ENCODE measurements at places on chromosomes 1 and 21.
A peak's percentile ranks its signal among the peaks of the same experiment; 100 is the strongest.

DNA sequence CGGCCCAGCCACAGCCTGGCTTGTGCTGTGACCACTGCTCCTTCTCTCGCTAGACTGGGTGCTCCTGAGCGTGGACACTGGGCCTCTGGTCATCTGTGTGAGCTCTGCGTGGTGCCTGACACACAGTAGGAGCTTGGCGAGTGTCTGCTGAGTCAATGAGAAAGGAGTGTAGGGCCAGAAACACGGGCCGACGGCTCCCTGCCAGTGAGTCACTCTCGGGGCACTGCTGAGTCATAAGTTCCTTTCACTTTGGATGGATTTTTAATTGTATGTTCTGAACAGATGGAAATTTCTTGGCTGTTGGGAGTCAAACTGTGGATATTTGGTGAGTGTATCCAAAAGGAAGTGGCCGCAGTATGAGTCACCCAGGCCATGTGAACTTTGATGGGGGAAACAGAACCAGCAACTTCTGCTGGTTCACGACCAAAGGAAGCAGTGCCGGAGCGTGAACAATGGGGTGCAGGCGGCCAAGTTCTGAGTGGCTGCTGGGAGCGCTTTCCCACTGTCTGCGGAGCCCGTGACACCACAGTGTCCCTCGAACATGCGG is 41.0 kb upstream of the COL18A1 start:
- peak; percentile 97 for DNase-seq

DNA sequence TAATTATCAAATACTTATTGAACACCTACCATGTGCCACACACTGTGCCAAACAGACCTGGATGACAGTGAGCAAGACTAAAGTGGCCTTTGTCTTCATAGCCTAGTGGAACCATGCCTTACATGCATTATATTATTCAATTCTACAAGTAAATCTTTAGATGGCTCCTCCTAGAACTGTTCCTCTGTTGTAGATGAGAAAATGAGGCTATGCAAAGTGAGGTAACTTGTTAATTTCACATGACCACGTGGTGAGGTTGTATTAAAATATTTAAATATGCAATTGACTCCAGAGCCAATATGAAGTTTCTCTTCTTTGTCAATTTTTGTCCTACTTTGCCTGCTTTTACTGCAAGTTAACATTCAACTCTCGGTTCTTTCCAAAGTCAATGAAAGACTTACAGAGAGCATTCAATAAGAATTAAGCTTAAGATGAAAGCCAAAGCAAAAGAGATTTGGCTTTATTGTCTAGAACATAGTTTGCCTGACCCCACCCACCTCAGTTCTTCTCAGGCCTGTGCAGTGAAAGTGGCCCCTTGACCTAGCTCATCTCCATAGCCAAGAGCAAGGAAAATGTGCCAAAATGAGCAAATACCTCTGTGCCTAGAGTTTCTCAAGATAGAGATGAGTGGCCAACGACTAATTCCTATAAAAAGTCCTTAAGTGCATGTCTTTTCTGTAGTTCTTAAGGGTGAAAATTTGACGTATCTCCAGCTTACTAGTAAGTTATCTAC is 263.2 kb upstream of the NFIA start:
- no peak for DNase-seq

- DNase-seq = no peak
Observed at GRCh38 chr1:97647776-97648175, 273.1 kb downstream of the DPYD start.

GRCh38 chr1:244730934-244731434 is 78.1 kb downstream of the DESI2 start:
- DNase-seq = no peak

GRCh38 chr1:41568204-41568603 is 83.7 kb upstream of the EDN2 start:
- DNase-seq = no peak

DNA sequence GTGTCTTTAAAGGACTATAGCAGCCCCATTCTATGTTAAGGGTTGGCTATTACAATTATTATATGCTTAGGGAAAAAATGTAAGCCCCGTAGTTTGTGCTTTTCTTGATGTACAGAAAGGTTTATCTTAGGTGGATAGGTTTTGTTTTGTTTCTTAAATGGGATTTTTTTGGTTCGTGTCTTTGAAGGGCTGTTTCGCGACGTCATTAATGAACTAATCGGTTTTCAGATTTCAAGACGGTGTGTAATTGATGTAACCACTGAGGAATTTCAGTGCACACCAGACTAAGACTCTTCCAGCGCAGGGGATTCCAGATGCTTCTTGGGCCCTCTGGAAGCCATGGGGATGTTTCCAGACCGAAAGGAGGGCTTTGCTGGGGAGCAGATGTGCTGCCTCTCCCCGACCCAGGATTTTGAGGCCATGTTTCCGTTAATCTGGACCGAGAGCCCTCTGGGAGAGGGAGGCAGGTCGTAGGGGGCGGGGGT is 4.8 kb upstream of the SIM2 start:
- no peak for DNase-seq

DNA sequence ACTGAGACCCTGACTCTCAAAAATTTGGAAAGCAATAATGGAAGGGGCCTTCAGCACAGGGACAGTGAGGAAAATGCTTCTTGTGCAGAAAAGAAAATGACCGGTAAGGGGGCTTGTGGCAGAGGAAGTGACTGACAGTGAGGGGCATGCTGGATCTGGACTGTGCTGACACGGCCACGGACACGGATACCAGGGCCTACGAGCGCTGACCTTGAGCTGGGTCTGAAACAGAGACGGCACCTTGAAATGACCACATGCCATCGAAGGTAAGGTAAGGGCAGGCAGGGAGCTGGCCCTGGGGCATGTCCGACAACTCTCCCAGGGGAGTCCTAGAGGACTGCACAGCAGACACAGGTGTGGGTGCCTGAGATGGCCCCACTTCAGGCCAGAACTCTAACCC is 182.1 kb downstream of the RHOU start:
- DNase-seq = no peak

- DNase-seq = no peak
Observed at GRCh38 chr1:217018648-217019047, 295.4 kb upstream of the ESRRG start.

GRCh38 chr1:5423109-5423508 is 569.1 kb downstream of the NPHP4 start:
- DNase-seq = no peak

GRCh38 chr1:186535388-186536133 is 74.6 kb upstream of the PDC start:
- DNase-seq = no peak

GRCh38 chr1:6521536-6521935 is 30.1 kb upstream of the PLEKHG5 start:
- DNase-seq = no peak

DNA sequence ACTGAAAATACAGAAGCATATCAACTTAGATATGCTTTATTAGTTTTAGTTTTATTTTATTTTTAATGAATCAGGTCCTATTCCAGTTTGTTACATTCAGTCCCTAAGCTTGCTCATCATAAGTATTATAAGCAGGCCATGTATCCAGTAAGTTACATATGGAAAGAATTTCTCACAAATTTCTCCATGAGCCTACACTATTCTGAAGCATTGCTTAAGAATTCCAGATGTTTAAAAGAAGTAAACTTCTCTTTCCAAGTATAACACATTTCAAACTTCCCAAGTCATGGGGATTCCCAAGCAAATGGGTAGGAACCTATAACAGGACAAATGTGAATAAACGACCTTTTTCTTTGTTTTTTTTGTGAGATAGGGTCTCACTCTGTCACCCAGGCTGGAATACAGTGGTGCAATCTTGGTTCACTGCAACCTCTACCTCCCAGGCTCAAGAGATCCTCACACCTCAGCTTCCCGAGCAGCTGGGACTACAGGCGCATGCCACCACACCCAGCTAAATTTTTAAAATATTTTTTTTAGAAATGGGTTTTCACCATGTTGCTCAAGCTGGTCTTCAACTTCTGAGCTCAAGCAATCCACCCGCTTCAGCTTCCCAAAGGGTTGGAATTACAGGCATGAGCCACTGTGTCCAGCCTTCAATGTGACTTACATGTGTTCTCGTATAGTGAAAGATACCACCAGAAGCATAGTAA is 39.0 kb downstream of the ST7L start:
- DNase-seq = no peak

DNA sequence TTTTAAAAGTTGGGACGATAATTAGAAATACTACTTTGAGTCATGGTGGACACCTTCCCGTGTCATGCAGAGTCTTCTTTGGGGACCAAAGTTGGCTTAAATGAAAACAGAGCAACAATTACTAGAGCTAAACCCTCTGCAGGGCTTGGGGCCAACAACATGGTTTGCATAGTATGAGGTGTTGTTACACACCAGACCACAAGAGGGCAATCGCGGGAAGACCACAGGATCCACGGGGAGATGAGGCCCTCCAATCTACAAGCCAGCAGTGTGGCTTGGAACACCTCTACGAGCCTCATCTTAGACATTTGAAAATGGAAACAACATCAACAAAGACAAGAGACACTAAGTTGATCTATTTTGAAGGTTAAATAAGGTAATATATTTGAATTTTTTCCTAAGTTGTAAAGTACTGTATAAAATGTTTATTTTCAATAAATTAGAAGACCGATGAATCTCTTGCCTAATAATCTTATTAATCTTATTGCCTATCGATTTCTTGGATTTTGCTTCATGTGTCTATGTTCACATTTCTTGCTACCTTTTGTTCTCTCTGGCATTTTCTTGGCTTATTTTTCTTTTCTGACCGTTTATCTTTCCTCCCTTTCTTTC is 8.2 kb upstream of the SMCP start:
- DNase-seq = peak; percentile 38

All from SW 1271 (cell line).